ENCODE measurements at places on chromosomes 2 and 18.

DNA sequence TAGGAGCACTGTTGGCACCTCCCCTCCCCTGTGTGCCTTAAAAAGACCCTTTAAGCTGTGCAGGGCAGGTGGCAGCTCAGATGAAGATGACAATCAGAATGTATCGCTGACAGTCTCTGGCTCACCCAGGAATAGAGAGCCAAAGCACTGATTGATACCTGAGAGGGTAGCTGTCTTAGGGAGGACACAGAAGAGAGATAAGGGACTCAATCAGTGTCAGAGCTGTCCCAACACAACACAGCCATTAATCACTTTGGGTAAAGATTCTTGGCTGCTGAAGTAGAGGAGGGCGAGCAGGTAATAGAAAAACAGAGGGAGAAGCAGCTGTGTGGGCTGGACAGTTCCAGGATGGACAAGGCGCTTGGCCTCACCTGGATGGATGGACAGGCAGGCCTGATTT is 124.9 kb downstream of the NRP2 start:
- H3K4me1 ChIP-seq = no peaks in the 10 kb centered on the region
- no peak overlapping the region for H3K4me3 ChIP-seq
- peaks cover 22% of the 10 kb centered on the region for H3K27me3 ChIP-seq
- no peak overlapping the region for H3K27ac ChIP-seq
- DNase-seq = no peak
- no peaks in the 10 kb centered on the region for H3K36me3 ChIP-seq

DNA sequence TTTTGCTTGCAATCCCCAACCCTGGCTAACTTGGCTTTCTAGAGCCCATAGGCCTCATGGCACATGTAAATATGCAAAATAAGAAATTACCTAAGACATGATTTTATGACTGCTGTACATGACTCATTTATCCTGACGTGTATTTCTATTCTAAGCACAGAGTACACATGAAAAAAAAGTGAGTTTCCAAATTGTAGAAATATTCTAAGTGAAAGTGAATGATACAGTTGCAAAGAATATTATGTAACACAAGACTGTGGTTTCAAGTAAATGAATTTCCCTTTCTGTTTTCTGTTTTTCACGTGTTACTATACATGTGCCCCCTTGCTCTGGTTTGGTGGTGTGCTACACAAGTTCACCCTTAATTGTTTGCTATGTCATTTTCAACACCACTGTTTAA is 162.4 kb downstream of the LRP1B start:
- no peak overlapping the region for H3K4me3 ChIP-seq
- no peak for DNase-seq
- no peak overlapping the region for H3K27ac ChIP-seq
- no peaks in the 10 kb centered on the region for H3K27me3 ChIP-seq

GRCh38 chr18:44805176-44805575 is 124.5 kb downstream of the SETBP1 start:
- peaks cover 4% of the 10 kb centered on the region for H3K36me3 ChIP-seq
- H3K27me3 ChIP-seq = peaks cover 7% of the 10 kb centered on the region
- H3K27ac ChIP-seq = no peak overlapping the region
- peaks cover 21% of the 10 kb centered on the region for H3K4me1 ChIP-seq
- H3K4me3 ChIP-seq = no peak overlapping the region

DNA sequence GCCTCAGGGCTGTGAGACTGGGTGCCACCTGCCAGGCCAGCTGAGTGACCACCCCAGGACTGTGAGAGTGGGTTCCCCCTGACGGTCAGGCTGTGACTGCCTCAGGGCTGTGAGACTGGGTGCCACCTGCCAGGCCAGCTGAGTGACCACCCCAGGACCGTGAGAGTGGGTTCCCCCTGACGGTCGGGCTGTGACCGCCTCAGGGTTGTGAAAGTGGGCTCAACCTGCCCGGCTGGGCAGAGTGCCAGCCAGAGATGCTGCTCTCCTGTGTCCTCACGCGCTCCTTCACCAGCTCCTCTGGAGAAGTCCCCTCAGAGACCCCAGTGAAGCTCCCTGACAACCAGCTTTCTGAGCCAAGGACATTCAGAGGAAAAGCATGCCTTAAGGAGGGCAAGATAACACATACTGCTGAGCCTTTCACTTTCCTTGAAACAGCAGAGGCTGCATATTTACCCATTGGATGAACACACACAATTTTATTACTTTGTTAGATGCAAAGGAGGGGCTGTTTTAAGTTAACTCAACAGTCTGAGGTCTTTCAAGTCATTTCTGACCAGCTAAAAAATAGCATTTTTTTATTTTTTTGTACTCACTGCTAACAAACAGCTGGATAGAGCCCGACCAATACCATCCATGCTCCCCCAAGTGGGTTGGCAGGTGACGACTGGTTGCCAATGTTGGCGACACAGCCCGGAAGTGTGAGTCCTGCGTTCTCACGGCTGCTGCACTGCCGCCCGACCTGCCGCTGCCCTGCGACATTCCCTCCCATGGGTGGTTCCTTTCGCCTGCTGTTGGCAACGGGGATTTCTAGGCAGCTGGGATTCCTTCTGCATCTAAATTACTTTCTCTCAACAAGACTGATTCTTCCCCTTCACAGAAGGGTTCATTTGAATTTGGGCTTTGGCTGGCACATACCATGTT is 70.7 kb downstream of the NDUFA10 start:
- peaks cover under 1% of the 10 kb centered on the region for H3K36me3 ChIP-seq
- no peak for DNase-seq
- no peaks in the 10 kb centered on the region for H3K4me1 ChIP-seq
- no peak overlapping the region for H3K27ac ChIP-seq

GRCh38 chr2:43461453-43462073 is 134.3 kb downstream of the THADA start:
- H3K27ac ChIP-seq = no peak overlapping the region
- H3K36me3 ChIP-seq = peaks cover 11% of the 10 kb centered on the region
- H3K4me1 ChIP-seq = peaks cover 26% of the 10 kb centered on the region
- H3K4me3 ChIP-seq = no peak overlapping the region
- H3K27me3 ChIP-seq = no peaks in the 10 kb centered on the region

DNA sequence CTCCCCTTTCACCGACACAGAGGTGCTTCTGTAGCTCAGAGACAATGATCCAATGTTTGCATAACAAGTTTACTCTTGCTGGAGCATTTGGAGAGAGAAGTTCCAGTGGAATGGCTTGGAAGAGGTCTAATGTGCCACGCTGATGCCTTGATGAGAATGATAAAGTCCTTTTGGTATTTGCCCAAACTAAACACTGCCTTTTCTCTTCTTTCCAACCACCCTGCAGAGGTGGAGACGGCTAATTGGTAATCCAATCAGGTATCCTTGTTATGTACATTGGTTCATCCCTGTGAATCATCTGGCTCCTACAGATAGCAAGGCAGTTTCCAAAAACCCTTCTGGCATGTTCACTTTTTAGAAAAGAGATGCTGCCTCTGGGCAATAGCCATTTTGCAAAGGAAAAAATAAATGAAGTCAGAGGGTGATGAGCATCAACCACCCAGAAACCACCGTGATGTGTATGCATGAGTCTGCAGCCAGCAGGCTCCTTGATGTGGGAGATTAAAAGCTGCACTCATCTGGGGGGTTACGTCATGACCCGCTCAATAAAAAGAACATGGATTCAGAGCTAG is 40.6 kb downstream of the KIAA2012 start:
- H3K4me1 ChIP-seq = no peaks in the 10 kb centered on the region
- H3K27me3 ChIP-seq = peaks cover 13% of the 10 kb centered on the region
- DNase-seq = no peak

DNA sequence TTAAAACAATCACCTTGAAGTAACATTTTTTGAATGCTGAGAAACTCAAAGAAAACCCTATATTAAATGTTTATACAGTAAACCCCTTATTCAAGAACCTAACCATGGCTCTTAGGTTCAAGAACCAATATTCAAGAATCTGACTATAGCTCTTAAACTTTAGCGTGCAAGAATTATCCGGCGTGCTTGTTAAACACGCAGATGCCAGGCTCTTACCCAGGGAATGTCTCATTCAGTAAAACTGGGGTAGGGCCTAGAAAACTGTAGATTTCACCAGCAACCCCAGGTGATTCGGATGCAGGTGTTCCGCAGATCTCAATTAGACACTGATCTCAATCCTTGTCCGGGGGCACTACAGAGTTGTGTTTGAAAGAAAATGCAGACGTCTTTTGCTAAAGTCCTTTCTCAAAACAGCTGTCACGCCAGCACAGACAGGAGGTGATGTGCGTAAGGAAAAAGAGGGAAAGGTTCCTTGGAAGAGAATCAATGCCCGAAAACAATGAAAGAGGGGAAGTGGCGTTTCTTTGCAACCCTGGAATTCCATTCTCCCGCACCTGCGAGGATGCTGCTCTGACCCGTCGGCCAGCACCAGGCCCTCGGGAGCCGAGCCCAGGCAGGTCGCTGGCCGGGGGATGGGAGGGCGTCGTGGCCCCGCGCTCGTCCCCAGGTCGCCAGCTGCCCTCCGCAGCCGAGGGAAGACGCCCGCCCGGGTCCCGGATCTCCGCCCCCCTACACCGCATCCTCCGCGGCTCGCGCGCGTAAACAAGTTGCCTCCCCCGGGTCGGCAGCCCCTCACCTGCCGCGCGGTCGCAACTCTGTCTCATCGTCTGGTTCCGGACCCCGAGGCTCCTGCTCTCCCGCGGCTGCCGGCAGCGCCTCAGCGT is 851 bp downstream of the EIF2AK3 start:
- peak overlapping the region; percentile 95 for H3K4me3 ChIP-seq
- peak overlapping the region; percentile 96 for H3K27ac ChIP-seq
- DNase-seq = peak; percentile 53
- H3K4me1 ChIP-seq = peaks cover 16% of the 10 kb centered on the region
- no peaks in the 10 kb centered on the region for H3K27me3 ChIP-seq

DNA sequence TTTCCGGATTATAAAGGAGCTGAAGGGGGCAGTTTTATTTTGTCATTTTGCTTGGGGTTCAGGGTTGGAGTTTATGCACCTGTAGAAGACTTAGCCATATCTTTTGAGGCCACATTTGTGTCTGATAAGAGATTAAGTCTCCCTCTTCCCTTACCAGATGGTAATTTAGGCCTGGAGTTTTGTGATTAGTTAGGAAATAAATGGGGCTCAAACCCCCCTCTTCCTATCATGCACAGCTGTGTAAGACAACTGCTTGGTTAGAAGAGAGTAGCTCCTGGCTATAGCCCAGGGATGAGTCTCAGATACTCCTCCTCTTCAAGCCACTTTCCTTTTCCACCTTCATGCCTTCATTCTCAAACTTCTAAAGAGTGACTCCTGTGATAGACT is 802 bp upstream of the SAP130 start:
- peaks cover 22% of the 10 kb centered on the region for H3K4me1 ChIP-seq
- no peak for DNase-seq
- peaks cover 4% of the 10 kb centered on the region for H3K36me3 ChIP-seq
- peaks cover 10% of the 10 kb centered on the region for H3K27me3 ChIP-seq

DNA sequence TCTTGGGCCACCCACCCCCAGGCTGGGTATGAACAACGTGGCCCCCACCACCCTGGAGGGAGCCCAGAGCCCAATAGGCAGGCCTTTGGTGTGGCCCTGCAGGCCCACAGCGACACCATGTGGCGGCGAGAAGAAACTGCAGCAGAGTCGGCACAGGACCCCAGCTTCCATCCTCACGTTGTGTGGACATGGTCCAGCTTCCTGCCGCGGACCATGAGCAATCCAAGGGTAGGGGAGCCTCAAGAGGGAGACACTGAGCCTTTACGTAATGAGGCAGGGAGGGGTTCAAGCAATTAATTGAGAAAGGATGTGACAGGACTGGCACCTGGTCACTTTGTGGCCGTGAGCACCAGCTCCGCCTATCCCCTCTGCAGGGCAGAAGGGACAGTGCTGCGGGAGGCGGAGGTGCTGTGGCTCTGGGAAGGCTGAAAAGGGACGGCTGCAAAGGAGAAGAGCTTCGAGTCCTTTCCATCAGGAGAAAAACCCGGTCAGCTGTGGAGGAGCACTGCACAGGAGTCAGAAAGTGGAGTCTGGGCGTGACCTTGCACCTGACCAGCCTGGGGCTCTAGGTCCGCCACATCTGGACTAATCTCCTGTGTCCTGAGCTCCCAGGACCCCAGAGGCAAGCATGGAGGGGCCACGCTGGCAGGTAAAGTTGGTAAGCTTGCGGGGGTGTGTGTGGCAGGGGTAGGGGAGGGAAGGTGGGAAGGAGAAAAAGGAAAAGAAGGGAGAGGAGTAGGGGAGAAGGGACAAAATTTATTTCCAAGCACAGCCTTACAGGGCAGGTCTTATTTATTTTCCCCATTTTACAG is 44.9 kb downstream of the TMEM37 start:
- no peak overlapping the region for H3K4me3 ChIP-seq
- no peaks in the 10 kb centered on the region for H3K4me1 ChIP-seq
- DNase-seq = peak; percentile 24
- no peaks in the 10 kb centered on the region for H3K36me3 ChIP-seq
- H3K27ac ChIP-seq = no peak overlapping the region
- H3K27me3 ChIP-seq = no peaks in the 10 kb centered on the region

- no peaks in the 10 kb centered on the region for H3K36me3 ChIP-seq
- DNase-seq = no peak
- H3K27ac ChIP-seq = no peak overlapping the region
- H3K4me1 ChIP-seq = peaks cover 4% of the 10 kb centered on the region
- no peak overlapping the region for H3K4me3 ChIP-seq
Observed at GRCh38 chr2:206241736-206242135, 32.7 kb upstream of the ZDBF2 start.

- peaks cover 6% of the 10 kb centered on the region for H3K36me3 ChIP-seq
- no peaks in the 10 kb centered on the region for H3K27me3 ChIP-seq
- H3K4me1 ChIP-seq = peaks cover 46% of the 10 kb centered on the region
- peak overlapping the region; percentile 78 for H3K4me3 ChIP-seq
- peak overlapping the region; percentile 82 for H3K27ac ChIP-seq
Observed at GRCh38 chr2:161090411-161090810, 69.8 kb upstream of the TANK start.

- no peaks in the 10 kb centered on the region for H3K27me3 ChIP-seq
- H3K27ac ChIP-seq = peak overlapping the region; percentile 94
- H3K36me3 ChIP-seq = peaks cover 18% of the 10 kb centered on the region
- H3K4me1 ChIP-seq = peaks cover 51% of the 10 kb centered on the region
Observed at GRCh38 chr2:190409616-190410015, 1.5 kb downstream of the MFSD6 start.

GRCh38 chr18:45253056-45253565 is 362.2 kb upstream of the SLC14A2 start:
- no peak for DNase-seq
- H3K36me3 ChIP-seq = no peaks in the 10 kb centered on the region
- H3K27ac ChIP-seq = no peak overlapping the region
- H3K4me1 ChIP-seq = no peaks in the 10 kb centered on the region
- no peak overlapping the region for H3K4me3 ChIP-seq

DNA sequence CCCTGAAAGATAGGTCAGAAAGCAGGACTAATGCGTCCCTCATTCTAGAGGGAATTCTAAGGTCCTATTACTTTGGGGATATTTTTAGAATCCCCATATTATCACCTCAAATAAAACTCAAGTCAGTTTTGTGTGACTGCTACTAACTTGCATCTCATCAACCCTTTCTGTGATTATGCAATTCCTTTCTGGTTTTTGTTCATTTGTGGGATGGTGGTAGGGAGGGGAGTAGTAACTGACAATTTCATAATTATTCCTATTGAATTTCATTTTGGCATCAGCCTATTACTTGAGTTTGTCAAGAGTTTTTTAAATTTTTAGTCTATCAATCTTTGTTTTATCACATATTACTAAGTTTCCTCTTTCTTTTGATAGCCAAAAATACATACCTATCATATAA is 28.4 kb upstream of the TANK start:
- no peak for DNase-seq
- no peak overlapping the region for H3K27ac ChIP-seq
- peaks cover 1% of the 10 kb centered on the region for H3K36me3 ChIP-seq
- no peak overlapping the region for H3K4me3 ChIP-seq
- H3K27me3 ChIP-seq = peaks cover 5% of the 10 kb centered on the region
- peaks cover 14% of the 10 kb centered on the region for H3K4me1 ChIP-seq

Data from T-helper 2 cell treated with Interferon-gamma antibody and Interleukin-4, amounts not matched to agents 5 μg/mL and 100 μg/mL, for 36 hours (primary cell).